ENCODE measurements at places on chromosomes 2 and 18.
A peak's percentile ranks its signal among the peaks of the same experiment; 100 is the strongest.

DNA sequence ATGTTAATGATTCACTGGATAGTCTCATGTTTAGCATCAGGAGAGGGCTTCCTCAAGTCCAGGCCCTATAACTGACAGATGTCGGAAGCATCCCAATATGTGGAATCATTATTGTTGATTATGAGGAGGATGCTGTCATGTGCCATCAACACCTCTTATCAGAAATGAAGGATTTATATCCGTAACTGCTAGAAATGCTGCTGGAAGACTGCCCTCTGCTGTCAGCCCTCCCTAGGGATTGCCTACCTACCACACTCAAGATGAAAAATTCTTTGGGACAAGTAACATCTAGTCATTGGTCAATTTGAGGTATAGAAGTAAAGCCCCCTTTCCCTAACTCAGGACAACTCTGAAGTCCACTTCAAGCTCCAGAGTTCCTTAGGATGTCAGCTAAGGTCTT lies 1166.5 kb upstream of the NXPH2 start:
- no peak for DNase-seq

DNA sequence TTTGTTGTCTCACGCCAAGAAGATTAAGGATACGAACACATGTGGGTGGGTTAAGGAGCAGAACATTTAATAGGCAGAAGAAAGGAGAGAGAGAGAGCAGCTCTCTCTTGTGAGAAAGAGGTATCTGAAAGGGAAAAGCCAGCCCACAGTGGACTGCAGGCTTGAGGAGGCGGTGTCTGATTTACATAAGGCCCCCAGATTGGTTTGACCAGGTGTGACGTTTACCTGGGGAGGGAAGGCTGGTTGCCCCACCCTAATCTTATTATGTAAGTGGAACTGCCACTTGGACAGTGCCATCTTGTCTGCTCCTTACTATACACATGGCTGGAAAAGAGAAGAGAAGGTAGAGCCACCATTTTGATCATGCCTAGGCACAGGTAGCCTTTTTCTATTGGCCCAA lies 189.2 kb downstream of the NCK2 start:
- DNase-seq: no peak

- DNase-seq: no peak
These were observed 97.2 kb upstream of the TEX51 start for GRCh38 chr2:126801473-126801872.

- DNase-seq: no peak
These were observed 43.6 kb downstream of the L3MBTL4 start for GRCh38 chr18:6370886-6371635.

DNA sequence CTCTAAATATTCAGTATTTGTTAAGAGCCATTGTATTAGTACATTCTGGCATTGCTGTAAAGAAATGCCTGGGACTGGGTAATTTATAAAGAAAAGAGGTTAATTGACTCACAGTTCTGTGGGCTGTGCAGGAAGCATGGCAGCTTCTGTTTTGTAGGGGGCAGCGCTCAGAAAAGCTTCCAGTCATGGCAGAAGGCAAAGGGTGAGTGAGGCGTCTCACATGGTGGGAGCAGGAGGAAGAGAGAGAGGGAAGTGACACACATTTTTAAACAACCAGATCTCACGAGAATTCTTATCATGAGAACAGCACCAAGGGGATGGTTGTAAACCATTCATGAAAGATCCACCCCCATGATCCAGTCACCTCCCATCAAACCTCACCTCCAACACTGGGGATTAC lies 13.8 kb upstream of the CCDC102B start:
- DNase-seq: no peak

DNA sequence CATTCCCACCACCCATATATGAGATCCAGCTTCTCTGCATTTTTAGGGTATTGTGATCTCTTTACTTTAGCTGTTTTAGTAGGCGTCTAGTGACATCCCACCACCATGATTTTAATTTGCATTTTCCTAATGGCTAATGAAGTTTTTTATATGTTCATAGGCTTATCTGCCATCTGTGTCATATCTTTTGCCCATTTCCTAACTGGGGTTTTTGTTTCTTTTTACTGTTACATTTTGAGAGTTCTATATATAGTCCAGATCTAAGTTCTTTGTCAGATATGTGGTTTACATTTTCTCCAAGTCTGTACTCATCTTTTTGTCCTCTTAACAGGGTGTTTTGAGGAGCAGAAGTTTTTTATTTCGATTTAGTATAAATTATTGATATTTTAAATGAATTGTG lies 39.6 kb downstream of the PTPN2 start:
- DNase-seq: no peak

DNA sequence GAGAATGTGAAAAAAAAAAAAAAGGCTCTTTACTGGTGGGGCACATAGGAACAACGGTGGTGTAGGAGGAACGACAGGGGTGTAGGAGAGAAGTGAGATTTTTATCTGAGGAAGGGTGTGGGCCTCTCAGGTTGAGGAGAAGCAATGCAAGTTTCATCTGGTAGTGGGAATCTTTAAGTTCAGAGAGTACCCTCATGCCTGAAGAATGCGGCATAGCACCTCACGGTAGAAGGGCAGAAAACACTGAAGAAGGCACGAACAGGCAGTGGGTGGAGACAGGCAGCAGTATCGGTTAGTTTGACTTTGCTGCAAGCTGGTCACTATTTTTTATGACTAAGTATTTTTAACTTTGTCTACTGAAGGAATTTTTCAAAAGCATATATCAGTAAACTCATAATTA lies 52.2 kb upstream of the TSPYL6 start:
- no peak for DNase-seq

- no peak for DNase-seq
These were observed 146.8 kb upstream of the KCNJ3 start for GRCh38 chr2:154551649-154552048.

GRCh38 chr2:212032536-212033219 lies 505.9 kb downstream of the ERBB4 start:
- DNase-seq: no peak

DNA sequence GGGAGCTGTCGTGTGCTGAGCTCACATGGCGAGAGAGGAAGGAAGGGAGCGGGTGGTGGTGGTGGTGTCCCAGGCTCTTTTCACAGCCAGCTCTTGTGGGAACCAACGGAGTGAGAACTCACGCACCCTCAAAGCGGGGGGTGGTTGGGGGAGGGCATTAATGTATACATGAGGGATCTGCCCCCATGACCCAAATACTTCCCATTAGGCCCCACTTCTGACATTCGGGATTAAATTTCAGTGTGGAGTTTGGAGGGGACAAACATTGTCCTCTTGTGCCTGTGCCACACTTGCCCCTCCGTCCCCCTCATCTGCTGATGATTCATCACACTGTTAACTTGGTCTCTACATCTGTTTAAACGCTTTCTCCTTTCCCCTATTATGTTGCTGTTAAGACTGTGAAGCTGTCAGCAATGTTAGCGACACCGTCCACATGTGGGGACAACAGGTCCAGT lies 22.5 kb downstream of the INPP4A start:
- no peak for DNase-seq

DNA sequence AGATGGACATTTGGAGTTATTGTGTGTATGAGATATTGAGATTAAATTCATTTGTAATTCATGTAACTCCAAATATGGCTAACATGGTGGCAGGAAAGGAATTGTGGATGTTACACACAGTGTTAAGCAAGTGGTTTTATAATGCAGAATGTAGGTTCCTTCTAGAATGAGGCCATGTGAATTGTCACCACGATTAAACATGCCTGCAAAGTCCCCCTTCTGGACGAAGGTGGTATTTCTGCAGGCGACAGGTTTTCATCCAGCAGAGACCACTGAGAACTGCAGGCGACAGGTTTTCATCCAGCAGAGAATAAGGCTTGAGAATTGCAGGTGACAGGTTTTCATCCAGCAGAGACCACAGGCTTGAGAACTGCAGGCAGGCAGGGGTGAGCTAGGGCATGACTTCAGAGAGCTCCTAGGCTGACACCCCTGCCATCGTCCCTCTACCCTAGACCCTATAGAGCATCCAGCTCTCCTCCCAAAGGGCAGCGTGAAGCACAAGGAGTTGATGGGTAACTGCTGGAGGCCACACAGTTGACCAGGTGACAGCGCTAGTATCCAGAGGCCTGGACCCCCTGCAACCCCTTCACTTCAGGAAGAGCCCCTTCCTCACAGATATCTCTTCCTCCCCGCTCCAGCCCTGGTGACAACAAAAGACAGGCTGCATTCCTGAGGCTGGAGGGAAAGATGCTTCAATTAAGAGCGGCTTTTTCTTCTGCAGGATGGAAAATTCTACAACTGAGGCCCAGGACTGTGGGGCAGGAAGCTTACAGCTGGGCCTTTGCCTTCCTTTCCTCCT lies 175.8 kb downstream of the LOXHD1 start:
- DNase-seq: no peak

DNA sequence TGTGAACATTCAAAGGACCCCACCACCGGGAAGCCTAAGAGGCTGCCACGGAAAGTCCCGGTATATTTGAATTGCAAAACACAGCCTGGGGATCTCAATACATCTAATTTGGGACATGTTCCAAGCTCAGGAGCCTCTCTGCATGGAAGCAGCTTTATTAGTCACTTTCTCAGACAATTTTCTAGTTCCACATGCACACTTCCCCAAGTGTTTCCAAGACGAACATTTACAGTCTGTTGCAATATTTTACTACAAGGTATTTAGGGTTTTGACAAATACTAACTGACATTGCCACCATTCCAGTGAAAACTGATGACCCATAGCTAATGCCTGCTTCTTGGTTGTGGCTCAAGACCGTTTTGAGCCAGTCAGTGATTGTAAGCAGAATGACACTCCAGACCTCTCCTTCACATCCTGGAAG lies 145.3 kb downstream of the NCKAP5 start:
- no peak for DNase-seq

- peak; percentile 75 for DNase-seq
These were observed 108.4 kb downstream of the MEP1B start for GRCh38 chr18:32298171-32298667.

DNA sequence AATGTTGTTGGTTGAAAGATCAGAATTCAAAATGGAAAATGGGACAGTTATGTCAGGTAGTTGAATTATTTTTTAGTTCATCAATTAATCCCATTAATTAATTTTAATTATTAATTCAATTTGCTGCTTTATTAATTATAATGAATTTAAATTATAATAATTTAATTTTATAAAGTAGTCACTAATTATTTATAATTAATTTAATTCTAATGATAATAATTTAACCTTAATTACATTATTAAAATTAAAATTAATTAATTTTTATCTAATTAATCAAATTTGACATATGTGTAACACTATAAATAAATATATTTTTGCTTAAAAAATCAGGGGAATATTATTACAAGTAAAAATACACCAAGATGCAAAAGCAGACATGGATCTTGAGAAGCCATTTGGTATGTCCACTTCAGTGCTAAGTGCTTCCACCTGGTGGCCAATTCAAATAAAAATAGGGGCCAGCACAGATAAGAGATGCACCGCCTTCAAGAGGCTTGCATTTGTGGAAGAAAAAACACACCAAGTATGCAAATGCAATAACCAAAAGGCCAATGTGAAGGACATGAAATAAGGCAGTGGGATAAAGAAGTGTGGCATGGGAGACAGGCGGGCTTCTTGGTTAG lies 73.2 kb downstream of the MBP start:
- no peak for DNase-seq

DNA sequence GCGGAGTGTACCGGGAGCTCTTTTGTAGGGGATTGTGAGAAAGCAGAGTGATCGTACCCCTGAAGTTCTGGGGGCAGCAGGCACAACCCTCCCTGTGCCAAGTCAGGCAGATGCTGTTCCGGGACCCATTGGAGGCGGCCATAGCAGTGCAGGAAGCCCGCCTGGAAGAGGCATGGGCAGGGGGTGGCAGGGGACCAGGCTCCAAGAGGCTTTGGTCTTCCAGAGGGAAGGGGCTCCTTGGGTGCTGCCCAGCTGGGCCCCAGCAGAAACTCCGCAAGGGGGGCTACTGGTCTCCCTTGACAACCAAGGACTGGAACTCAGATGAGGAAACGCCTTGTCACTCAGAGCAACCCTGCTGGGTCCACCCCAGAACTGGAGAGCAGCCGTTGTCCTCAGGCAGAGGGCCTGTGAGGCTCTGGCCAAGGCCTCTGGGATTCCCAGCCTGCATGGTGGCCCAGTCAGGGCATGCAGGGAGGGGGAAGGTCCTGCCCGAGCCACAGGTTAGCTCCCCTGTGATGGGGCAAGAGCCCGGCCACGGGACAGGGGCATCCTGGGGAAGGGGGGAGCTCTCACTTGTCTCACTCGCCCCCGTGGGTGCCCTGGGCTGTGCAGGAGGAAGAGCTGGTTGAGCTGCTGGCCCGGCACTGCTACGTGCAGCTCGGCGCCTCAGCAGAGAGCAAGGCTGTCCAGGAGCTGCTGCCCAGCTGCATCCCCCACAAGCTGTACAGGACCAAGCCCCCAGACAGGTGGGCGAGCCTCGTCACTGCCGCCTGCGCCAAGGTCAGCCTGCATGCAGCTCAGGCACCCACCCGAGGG lies 21.0 kb upstream of the GPR17 start:
- no peak for DNase-seq

DNA sequence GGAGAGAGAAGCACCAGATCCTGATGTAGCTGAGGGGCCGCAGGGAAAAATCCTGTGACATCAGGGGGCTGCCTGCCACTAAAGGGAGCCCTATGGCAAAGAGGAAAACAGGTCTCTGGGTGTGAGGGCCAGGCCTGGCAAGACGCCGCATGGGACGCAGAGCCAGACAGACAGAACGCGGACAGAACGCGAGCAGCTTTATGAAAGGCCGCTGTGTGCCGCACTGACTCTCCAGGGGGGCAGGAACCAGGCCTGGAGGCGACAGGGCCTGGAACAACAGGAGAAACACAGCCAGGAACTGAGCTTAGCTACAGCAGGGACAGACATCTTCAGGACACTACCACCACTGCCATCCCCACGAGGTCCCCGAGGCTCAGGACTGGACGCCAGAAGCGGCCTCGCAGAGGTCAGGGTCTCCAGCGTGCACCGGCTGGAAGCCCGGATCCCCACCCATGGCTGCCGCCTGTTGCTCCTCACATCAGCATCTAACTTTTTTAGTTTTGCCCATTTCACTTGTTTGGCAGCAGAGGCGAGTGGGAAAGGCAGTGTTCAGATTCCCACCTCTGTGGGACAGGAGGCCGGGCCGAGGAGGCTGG lies 131.6 kb downstream of the VAPA start:
- DNase-seq: no peak

- DNase-seq: no peak
These were observed 1135.1 kb upstream of the CRIM1 start for GRCh38 chr2:35220461-35220860.

GRCh38 chr2:239298116-239298804 lies 102.6 kb downstream of the HDAC4 start:
- DNase-seq: no peak

GRCh38 chr2:222794585-222795449 lies 66.0 kb upstream of the ACSL3 start:
- no peak for DNase-seq

GRCh38 chr2:5121121-5121520 lies 571.1 kb upstream of the SOX11 start:
- DNase-seq: no peak

DNA sequence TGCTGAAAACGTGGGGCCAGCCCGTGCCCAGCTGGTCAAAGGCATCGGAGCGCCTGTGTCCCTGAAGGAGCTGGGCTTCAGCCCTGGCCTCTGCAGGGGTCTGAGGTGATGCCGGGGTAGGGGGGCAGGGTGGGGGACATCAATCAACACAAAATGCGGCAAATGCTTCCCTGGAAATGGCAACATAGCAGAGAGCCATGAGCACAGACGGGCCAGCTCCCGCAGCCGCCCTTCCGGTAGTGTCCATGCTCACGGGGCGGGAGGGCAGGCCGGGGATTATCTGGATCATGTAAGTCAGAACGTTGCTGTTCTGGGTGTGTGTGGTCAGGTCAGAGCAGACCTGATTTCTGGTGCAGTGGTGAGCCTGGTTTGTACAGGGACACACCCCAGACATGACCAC lies 56.5 kb upstream of the TWIST2 start:
- DNase-seq: no peak
